ENCODE measurements at places on chromosomes 12 and 14.

DNA sequence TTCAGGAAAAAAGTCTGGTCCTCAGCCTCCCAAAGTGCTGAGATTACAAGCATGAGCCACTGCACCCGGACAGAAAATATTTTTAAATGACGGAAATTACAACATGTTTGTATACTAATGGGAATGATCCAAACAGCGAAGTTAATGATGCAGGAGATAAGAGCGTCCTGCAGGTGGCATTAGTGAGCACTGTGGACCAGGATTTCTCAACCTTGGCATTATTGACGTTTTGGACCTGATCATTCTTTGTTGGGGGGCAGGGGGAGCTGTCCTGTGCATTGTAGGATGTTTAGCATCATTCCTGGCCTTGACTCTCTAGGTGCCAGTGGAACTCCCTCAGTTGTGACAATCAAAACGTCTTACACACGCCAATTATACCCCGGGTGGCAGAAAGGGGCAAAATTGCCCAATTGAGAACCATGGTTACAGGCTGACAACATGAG, 34.1 kb downstream of the SCFD1 start:
- no peak for DNase-seq

DNA sequence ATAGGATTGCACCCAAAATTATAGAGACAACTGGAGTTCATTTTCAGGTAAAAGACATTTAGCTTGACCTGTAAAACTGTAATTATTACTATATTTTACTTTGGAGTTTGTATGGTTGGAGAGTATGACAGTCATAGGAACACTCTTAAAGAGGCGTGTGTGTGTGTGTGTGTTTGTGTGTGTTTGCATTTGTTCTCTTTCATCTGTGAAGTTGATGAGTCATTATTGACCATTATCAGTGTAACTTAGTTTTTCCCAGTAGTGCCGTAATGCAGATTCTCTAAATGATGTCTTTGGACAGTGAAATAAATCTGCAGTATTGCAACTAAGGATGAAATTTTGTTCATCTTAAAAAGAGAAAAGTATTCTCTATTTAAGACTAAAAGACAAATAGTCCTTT, 13.0 kb downstream of the WASHC4 start:
- no peak for DNase-seq

GRCh38 chr14:101109981-101110728, 206.6 kb upstream of the RTL1 start:
- no peak for DNase-seq

DNA sequence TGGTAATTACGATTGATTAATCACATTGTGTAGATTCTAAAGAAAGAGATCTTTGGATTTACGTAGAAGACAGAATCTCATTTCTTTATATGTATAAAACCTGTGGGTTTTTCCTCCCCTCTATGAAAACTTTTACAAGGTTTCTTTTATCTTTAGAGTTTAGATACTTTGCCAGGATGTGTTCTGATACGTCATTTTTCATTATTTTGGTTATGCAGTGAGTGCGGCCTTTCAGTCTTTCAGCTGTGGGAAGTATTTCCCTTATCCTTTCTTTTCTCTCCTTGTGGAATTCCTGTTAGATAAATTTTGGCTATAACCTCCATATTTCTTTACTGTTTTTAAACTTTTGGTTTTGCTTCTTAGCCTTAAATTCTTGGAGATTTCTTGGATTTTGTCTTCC, 92.7 kb downstream of the TTLL5 start:
- no peak for DNase-seq

GRCh38 chr14:38297681-38298080, 41.8 kb upstream of the CLEC14A start:
- no peak for DNase-seq

DNA sequence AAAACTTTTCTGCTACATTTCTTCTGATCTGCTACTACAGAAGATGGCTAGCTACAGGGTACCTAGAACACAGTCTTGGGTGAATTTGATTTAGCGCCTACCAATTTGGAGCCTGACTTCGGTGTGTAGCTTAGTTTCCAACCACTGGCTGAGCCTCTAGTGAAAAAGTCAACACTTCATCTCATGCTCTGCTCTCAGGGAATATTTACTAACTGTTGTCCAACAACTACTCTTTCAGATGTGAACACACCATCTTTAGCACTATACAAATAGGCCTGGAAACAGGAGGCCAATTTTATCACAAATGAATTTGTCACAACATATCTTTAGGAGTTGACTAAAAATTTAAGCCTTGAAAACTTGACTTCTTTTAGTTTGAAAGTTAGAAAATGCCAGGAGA, 167.9 kb downstream of the NELL2 start:
- DNase-seq = no peak

DNA sequence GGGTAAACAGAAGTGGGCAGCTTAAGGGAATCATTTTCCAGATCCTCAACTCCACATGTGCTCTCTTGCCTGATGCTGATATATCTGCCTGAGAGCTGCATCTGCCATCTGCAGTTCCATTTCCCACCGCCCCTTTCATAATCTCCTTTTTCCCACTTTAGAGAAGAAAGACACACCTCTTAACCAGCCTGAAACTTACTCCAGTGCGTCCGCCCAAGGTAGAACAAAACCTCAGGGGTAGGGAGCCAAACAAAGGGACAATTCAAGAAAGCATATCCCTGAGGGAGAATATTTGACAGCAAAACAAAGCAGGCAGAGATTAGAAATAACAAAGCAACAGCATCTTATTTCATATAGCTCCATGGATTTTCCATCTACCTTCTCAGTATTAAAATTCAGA, 4.3 kb downstream of the MDM1 start:
- no peak for DNase-seq

GRCh38 chr14:91177073-91178034, 63.5 kb downstream of the DGLUCY start:
- peak; percentile 48 for DNase-seq

DNA sequence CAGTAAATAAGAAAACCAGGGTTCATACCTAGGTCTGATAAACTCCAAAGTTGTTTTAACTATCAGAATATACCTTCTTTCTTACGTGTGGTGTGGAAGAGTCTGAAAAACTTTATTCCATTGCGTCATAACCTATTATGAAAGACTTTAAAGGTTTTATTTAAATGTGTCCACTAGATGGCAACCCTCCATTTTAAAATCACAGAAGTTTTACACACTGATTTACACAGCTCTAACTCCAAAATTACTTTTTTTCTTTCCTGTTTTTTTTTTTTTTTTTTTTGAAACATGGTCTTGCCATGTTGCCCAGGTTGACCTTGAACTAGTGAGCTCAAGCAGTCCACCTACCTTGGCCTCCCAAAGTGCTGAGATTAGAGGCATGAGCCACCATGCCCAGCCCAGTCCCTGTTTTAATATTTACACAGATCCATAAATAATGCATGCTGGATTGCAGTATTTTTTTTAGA, 17.3 kb upstream of the TMPRSS12 start:
- no peak for DNase-seq

DNA sequence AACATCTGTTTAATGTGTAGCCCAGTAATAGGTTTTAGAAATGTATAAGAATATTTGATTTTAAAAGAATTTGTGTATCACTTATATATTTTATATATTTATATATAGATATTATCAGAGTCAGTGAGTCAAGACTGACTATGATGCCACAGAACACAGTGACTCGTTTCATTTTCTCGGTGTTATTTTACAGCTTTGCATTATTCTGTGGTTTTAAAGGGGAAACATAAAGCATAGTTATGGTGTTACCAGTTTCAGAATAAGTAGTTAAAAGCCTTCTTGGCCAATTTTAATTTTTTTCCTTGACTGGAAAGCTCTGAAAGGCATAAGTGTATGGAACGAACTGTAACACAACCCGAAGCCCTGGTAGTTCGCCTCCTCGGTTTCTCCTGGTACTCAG, 91.0 kb downstream of the GRIP1 start:
- DNase-seq = no peak

DNA sequence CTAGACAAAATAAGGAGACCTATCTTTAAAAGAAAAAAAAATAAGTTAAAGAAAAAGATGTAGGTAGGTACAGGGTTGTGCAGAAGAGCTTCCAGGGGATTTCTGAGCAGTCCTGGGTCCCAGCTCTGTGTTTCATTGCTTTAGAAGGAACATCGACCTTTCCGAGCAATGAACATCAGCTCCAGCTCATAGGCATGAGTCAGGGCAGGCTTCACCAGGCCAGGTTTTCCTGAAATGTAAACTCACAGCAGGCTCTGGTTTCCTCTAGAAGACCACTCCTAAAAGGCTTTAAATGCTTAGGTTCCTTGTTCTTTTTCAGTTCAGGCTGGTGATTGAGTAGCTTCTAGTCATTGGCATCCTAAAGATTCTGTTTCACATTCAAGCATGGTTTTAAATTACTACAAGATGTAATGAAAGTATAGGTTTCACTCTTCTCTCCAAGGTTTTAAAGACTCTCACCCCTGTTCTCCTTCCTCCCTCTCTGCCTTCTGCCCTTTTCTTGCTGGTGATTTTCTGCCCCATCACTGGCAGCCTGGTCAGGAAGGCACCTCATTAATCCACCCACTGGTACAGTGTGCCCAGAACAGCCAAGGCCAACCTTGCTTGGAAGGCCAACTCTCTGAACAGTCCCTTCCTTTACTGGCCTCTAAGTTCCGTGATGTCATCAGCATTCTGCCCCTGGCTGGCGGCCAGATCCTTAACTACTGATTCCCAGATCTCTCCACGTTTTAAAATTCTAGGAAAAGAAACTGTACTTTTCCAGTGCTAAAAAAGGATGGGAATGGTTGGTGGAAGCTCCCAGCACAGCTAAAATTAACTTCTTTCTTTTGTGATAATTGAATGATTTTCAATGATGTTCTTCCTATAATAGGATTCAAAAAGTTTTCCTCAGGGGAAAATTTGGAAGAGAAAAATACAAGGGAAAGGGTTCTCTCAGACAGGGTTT, 109.4 kb upstream of the HIF1A start:
- no peak for DNase-seq

GRCh38 chr14:69673578-69674305, 62.3 kb downstream of the SUSD6 start:
- no peak for DNase-seq

- DNase-seq = no peak
These were observed 9.8 kb upstream of the ABHD12B start for GRCh38 chr14:50862036-50862570.

GRCh38 chr14:102314242-102315011, 5.1 kb upstream of the ZNF839 start:
- DNase-seq = peak; percentile 71

GRCh38 chr12:19431407-19432308, 7.6 kb upstream of the AEBP2 start:
- DNase-seq = no peak

GRCh38 chr12:132611620-132612019, 1.2 kb upstream of the LRCOL1 start:
- DNase-seq = no peak

- peak; percentile 52 for DNase-seq
These were observed 5.8 kb downstream of the ASB2 start for GRCh38 chr14:93970585-93970964.

GRCh38 chr12:106583242-106584103, 669 bp downstream of the RFX4 start:
- DNase-seq = no peak

GRCh38 chr14:90308561-90308960, 23.2 kb downstream of the NRDE2 start:
- DNase-seq = no peak

- DNase-seq = no peak
These were observed 308.7 kb upstream of the ATP2B1 start for GRCh38 chr12:90017316-90017715.

DNA sequence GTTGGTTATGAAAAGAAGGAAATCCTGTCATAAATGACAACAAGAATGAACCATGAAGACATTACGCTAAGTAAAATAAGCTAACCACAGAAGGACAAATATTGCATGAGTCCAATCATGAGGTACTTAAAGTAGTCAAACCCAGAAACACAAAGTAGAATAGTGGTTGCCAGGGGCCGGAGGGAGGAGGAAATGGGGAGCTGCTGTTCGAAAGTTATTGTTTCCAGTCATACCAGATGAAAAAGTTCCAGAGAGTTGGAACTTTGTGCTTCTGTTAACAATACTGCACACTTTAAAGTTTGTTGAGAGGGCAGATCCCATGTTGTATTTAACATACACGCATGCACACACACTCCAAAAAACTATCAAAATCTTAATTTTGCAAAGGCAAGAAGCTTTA, 69.3 kb downstream of the COCH start:
- DNase-seq = no peak

DNA sequence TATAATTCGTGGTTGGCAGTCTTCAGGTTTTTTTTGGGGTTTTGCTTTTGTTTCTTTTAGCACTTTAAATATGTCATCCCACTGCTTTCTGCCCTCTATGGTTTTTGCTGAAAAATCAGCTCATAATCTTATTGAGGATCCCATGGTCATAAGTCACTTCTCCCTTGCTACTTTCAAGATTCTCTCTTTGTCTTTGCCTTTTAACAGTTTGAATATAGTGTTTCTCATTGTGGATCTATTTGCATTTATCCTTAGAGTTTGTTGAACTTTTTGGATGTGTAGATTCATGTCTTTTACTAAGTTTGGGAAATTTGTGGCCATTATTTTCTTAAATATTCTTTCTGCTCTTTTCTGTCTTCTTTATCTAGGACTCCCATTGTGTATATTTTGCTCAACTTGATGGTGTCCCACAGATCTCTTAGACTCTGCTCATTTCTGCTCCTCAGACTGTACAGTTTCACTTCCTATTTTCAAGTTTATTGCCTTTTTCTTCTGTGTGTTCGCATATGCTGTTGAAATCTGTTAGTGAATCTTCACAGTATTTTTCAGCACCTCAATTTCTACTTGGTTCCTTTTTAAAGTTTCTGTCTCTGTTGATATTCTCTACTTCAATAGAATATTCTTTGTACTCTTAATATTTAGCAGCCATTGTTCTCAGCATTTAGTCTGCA, 70.8 kb downstream of the WNK1 start:
- no peak for DNase-seq

- DNase-seq = no peak
These were observed 1.2 kb upstream of the CMTM5 start for GRCh38 chr14:23375527-23376251.

GRCh38 chr12:122399592-122400373, 22.7 kb downstream of the CLIP1 start:
- DNase-seq = peak; percentile 26

GRCh38 chr12:121568971-121569751, 11.7 kb downstream of the KDM2B start:
- DNase-seq = no peak

DNA sequence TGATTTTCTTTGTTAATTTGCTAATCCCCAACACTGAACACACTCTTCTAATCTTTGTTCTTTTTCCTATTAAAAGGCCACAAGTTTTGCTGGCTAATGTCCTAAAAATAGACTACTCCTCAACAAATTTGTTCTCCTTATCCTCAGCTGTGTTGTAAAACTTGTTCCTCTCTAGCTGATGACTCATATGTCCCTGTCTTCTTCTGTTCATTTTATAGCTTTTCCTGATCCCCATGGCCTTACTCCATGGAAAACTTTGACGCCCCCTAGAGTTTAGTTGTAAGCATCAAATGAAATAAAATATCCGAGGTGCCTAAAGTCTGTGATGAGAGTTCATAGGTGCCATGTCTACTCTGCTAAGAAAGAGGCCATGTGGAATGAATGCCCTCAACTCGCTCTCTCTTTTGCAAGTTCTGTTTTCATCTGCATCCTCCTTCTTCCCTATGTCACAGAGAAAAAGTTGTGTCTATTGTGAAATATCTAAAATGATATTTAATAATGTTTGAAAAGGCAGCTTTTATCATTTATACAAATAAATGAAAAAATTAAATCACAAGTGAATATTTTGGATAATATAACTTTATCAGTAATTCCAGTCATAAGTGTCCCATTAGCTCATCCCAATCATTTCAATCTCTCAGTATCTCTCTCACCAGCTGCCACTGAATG, 237.9 kb downstream of the IPO8 start:
- no peak for DNase-seq
